Right lung (tissue), 10 donors: ENCODE measurements at places on chromosomes 4 and X. TPM values are rescaled to one million over a fixed set of nuclear protein-coding genes. Genes with fewer than 3 reads are reported as not detected.

- no peak for DNase-seq
Observed at GRCh38 chr4:19838858-19839257, 412.8 kb upstream of the SLIT2 start.

LIAS gene
- polyA plus RNA-seq, result 39.1 TPM

MID1 gene
- polyA plus RNA-seq, result 22.9 TPM

GRCh38 chrX:103234869-103235268 lies 20.0 kb downstream of the BEX4 start:
- no peak for DNase-seq

- DNase-seq, result no peak
Observed at GRCh38 chrX:126551306-126551705, 1.3 kb downstream of the DCAF12L1 start.

GRCh38 chr4:44679060-44679459 lies 840 bp downstream of the GUF1 start:
- no peak for DNase-seq

DNA sequence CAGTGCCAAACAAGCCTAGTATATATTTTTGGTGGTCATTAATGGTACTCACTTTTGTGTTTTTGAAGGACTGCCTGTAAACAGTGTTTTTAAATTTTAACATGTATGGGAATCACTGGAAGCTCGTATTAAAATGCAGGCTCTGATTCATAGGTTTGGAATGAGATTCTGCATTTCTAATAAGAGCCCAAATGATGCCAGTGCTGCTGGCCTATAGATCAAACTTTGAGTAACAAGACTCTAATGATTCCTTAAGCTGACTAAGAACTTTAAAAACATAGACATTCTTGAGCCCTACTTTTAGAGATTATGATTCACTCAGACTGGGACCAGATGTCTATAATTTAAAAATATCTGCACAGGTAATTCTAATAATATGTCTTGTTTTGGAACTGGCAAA lies 823.2 kb upstream of the LCORL start:
- no peak for DNase-seq

DCK gene
- 47.0 TPM for polyA plus RNA-seq

HTN1 gene
- 0.05 TPM for polyA plus RNA-seq

- no peak for DNase-seq
Observed at GRCh38 chr4:147862043-147862692, 130.3 kb downstream of the ARHGAP10 start.

STARD8 gene
- 14.1 TPM for polyA plus RNA-seq

DNA sequence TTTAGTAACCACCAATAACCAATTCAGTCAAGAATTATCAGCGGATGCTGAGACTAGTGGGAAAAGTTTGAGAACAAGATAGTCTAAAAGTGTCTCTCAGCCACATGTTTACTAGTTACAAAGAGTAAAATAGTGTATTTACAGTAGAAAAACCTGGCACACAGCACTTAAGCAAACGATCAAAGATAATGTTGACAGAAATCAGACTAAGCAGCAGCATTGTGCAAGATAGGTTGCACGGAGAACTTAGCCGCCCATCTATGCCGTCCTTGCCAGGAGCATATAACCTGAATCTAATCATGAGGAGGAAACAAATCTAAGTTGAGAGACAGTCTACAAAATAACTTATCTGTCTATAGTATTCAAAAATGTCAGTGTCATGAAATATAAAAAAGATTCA lies 35.3 kb downstream of the KLHL5 start:
- DNase-seq, result no peak

DNA sequence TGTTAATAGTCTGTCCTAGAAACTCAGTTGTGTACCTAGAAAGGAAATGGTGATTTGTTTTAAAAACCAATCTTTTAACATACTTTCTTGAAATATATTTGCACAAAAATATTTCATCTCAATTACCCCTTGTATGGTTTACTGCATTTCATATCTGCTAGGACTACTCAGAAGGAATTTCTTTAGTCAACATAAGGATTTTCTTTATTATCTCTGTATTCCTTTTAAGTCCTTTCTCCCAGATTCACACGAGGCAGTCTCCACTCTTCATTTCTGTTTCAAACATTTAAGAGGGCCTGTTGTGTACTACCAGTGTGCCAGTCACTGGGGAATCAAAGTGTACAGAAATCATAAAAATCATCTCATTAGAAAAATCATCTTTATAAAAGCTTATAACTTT lies 28.8 kb downstream of the NFKB1 start:
- no peak for DNase-seq

DNA sequence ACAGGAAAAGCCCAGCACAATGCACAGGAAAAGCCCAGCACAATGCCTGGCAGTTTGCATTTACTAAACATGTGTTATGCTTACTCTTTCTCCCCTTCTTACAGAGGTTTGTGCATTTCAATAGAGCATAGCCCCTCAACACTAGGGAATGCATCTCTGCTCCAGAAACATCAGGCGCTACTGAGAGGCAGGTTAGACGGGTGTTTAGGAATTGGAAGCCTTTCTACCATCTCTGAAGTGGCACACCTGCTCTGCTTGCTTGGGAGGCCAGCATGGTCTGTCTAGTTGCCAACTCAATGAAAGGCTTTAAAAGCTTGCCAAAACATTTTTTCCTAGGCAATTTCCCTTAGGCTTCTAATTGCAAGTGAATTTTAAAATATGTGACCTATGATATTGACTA lies 55.7 kb downstream of the GRID2 start:
- DNase-seq, result no peak

MAGEB5 gene
- not detected for polyA plus RNA-seq

- no peak for DNase-seq
Observed at GRCh38 chrX:68795741-68796140, 33.1 kb upstream of the EFNB1 start.

ZAR1 gene
- polyA plus RNA-seq, result not detected

DNA sequence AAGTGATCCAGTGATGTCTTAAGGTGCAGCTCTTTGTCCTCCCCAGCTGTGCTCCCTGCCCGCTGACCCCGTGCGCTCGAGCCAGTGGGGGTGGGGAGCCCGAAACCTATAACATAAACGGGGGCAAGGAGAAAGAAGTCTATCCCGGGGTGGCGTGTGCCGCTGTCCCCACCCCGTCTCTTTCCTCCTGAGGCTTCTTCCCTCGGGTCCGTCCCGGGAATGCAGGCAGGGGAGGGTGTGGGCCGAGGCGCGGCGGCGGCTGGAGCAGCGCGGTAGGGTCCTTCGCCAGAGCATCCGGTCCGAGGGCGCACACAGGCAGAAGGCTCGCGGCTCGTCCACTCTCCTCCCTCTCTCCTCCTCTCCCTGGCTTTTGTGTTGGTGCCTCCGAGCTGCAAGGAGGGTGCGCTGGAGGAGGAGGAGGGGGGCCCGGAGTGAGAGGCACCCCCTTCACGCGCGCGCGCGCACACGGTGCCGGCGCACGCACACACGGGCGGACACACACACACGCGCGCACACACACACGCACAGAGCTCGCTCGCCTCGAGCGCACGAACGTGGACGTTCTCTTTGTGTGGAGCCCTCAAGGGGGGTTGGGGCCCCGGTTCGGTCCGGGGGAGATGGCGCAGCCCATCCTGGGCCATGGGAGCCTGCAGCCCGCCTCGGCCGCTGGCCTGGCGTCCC lies at the start of gene RAB33A:
Gene RAB33A, plus strand, starts transcription at position 517 of the 681 bp plus-strand sequence. Its CDS starts 101 bp downstream, at position 618.
- no peak for DNase-seq

DNA sequence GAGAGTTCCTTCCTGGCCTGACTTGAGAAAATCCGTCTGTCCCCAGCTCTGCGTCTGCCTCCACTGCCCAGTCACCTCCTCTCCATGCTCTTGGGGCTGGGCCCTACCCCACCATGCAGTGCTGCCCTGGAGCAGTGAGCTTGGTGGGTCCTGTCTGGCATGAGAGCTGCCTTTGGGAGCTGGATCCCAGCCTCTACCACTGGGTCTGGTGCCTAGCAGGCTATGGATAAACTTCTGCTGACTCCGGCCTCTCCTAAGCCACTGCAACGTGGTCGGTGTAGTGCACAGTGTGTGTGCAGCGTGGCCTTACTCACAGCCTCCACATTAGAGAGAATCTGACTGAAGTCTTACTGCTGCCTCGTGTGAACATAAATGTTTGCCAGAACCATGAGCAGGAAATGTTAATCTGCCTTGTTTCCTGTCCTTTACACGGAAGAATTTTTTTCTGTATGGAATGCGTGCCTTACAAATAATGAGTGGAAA lies 47.6 kb downstream of the HTT start:
- no peak for DNase-seq

DNA sequence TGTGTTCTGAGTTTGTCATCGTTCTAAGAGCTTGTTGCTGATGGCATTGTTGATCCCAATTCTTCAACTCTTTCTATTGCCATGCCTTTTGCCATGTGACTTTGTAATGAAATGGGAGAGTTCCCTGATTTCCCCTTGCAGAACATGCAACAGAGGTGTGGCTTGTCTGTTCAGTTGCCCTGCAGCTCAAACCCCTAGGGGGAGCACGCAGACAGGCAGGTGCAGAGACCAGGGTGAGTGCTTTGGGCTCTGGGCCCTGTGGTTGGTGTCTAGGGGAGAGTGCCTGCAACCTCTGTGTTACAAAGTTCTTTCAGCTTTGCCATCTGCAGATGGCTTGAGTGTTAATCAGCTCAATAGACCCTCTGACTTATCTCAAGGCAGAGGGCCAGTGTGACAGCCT lies 332.7 kb downstream of the MID1IP1 start:
- no peak for DNase-seq

DNA sequence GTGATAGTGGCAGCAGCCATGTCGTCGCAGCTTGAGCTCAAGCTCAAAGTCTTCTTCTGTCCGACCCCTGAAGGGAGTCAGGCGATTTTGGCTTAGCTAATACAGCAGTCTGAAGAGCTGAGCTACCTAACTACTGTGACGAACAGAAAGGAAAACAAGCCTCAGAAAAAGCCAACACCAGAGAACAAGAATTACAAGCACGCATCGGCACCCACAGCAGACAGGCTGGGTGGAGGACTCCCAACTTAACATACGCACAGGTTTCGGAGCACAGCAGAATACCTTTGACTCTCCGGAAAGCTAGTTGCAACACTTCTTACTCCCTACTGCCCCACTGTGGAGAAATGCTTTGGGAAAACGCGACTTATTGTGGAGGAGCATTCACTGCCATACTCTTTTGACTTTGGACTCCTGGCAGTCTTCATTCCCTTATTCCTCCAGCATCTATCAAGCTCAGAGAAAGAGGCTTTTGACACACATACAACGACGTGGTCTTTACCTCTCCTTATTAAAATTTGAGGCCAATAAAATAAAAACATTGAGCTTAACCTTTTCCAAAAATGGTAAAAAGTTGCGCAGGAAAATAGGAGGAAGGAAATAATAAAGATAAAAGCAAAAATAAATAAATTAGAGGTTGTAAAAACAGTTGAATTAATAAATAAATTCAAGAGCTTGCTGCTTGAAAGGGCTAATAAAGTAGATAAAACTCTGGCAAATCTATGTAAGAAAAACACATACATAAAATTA lies 41.3 kb upstream of the GPC3 start:
- DNase-seq, result peak; percentile 48

DNA sequence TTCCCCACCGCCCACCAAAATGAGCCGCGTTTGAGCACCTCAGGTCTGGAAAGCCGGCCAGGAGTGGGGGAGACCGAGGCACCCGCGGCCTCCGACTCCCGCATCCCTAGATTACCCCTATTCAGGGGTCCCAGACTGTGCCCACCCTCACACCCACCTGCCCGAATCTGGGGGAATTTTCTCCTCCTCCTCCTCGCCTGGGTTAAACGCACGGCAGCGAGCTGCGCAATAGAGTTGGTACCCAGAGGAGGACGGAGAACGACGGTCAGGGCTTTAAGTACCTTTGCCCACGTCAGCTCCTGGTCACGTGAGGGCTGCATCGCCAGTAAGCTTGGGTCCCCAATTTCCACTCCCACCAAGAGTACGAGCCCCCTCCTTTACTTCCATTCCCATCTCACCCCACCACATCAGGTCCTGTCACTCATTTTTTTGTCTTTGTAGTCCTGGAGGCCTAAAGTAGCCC lies at the start of gene ARMCX2:
Gene ARMCX2, minus strand, starts transcription at position 250 of the 463 bp plus-strand sequence. CDS start 2,262 bp downstream, outside the sequence.
- DNase-seq, result peak; percentile 58

GRCh38 chr4:110733901-110734300 lies 111.0 kb upstream of the PITX2 start:
- no peak for DNase-seq

DNA sequence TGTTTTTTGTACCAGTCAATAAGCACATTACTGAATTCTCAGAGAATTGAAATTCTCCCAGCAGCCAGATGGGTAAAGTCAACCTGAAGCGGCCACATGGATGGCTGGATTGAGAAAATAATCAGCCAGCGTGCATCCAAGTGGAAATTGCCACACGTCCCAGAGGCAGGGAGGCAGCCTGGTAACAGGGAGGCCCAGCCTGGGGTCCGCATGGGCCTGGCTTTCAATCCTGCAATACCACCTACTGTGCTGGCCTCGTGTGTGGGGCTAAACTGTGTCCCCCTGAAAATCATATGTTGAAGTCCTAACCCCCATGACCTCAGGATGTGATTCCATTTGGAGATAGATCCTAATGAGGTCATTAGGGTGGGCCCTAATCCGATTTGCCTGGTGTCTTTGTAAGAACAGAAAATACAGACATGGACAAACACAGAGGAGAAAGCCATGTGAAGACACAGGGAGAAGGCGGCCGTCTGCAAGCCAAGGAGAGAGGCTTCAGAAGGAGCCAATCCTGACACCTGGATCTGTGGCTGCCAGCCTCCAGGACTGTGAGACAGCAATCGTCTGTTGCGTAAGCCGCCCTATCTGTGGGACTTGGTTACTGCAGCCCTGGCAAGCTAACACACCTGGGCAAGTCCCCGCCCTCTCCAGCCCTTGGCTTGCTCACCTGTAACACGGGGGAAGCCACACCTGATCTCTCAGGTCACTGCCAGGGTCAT lies 90.3 kb downstream of the JAKMIP1 start:
- no peak for DNase-seq

GRCh38 chr4:2289955-2290333 lies 28.0 kb upstream of the MXD4 start:
- no peak for DNase-seq

KLB gene
- 0.19 TPM for polyA plus RNA-seq

DNA sequence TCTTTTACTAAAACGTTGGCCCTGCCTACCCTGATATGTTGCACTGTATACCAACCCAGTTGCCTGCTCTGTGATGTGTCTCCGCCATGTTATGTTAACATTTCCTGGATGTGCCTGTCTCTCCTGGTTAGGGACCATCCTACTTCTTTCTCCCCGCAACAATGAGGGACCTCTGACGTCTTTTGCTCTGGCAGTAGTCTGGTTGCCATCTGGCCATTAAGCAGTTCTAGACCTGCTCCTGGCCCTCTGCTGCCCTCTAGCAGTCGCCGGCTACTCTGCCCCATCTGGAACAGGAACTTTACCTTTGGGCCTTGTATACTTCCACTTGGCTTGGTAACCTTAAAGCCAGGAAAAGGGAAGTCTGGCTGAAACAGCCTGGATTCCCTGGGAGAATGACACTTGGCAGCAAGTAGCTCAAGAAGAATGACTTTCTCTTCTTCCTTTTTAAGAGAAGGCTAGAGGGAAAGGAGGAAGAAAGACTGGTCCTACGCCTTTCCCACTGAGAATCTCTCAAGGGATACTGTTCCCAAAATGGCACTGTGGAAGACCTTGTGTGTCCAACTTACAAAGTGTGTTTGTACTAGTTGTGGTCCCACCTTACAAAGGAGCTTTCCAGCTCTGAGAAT lies 63.5 kb downstream of the GPC3 start:
- DNase-seq, result no peak

GRCh38 chr4:15031993-15032675 lies 29.9 kb downstream of the CPEB2 start:
- no peak for DNase-seq
